ENCODE measurements at places on chromosomes 1 and 21.

- no peak for DNase-seq
Measured at GRCh38 chr1:1561801-1562470, 12.7 kb downstream of the SSU72 start.

DNA sequence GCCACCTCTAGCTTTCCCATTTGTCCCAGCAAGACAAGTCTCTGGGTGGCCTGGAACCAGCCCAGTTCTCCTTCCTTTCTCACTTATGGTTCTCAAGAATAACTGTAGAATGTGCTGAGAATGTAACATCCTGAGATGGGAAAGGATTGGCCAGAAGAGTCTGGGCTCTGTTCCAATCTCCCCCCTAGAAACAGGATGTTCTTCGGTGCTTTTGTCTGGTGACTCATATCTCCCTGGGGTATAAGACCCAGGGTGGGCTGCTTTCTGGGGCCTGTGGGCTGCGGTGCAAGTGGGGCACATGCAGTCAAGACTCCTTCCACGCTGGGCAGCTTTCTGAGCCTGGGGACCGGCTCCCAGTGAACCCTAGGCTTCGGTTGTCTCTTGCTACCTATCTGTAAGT, 251.2 kb upstream of the POU3F1 start:
- DNase-seq = no peak

- no peak for DNase-seq
Measured at GRCh38 chr1:7852804-7853683, at the start of gene UTS2. UTS2 (minus strand) TSS chr1:7853065; CDS start chr1:7853003, 62 bp downstream.

GRCh38 chr1:24343412-24344089, 24.4 kb downstream of the GRHL3 start:
- no peak for DNase-seq
